ENCODE measurements at places on chromosomes 16 and 17.

DNA sequence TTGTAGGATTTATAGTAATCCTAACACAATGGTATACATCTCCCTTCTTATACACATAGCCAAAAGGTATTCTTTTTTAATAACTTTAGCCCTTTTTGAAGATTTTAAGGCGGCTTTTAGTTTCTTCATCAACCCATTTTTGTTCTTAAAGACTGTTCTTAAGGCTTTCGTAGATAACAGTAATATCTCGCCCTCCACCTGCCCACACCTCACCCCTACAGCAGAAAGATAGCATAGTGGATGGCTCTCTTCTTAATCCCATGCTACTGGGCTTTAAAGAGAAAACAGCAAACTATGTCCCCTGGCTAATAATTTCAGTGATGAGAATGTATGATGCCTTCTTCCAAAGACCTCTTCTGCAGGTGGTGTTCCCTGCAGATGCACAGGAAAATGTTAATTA, 8.6 kb downstream of the IGSF6 start:
- DNase-seq = no peak

DNA sequence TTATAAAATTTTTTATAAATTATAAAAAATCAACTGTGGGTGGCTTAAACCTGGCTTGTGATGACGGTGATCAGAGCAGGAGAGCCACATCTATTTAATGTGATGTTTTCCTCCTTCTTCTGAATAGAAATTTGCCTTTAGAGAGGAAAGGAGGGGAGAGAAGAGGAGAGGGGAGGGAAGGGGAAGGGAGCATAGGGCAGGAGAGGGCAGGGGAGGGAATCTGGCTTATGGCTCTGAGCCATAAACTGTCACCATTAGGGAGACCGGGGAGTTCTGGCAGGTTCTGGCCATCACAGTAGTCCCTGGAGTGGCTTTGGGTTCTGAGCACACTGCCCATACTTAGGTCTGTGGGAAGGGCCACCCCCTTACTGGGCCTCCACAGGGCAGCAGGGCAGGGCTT, 167.8 kb downstream of the ENGASE start:
- no peak for DNase-seq

DNA sequence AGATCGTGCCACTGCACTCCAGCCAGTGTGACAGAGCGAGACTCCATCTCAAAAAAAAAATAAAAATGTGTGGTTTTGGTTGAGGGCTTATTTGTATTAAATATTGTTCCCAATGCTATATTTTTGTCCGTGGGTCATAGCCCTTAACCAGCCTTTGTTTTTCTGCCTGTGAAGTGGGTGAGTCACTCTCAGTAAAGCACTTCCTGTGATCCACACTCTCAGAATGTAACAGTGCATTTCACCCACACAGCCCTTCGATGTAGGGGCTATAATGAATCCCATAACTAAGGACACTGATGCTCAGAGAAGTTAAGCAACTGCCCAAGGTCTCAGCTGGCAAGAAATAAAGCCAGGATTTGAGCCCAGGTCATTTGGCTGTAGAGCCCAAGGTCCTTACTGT, 34.7 kb upstream of the POLR3E start:
- DNase-seq = no peak

- no peak for DNase-seq
Measured at GRCh38 chr16:54577651-54578128, 291.1 kb upstream of the IRX3 start.

GRCh38 chr17:29237476-29238132, 9.1 kb upstream of the CRYBA1 start:
- DNase-seq = no peak

GRCh38 chr17:1590029-1590746, 27.6 kb upstream of the PITPNA start:
- DNase-seq = no peak

DNA sequence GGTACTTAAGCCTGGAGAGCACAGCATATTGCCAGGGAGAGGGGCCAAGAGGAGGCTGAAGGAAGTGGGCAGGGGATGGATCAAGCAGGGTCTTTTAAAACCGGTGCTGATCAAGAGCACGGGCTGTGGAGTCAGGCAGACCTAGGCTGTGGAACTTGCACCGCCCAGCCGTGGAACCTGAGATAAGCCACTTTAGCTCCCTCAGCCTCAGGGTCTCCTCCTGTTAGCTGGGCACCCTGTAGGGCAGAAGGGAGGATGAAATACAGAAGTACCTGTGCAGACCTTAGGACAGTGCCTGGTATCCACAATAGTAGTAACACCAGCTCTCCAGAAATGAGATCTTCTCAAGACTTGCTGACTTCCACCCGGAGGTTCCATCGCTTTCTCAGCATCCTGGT, 9.3 kb downstream of the ODAD4 start:
- DNase-seq = no peak

GRCh38 chr17:72515291-72516065, 394.7 kb downstream of the SOX9 start:
- DNase-seq = no peak

DNA sequence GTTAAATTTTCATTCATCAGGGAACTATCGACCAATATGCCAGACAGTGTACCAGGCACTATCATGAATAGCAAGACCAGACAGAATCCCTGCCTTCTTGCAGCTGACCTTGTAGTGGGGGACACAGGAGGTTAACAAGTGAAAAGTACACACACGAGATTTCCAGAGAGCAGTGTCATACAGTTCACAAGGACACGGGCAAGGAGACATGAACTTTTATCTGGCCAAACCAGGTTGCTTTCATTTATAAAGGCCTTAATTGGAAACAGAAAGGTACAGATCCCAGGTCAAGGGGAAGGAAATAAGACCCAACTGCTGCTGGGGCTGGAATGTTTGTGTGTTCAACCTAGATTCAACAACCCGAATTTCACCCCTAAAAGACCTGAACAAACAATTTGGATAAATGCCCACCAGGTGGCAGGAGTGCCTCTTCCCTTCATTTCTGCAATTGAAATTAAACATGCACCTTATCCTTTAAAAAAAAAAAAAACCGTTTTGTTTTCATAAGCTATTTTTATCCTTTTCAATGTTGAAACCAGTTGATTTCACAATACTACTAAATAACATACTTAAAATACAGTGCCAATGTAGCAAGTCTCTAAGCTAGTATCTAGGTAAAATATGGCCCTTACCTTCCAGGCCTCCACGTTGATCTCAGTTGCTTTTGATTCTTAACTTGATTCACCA, 65.9 kb downstream of the EMP2 start:
- DNase-seq = no peak

GRCh38 chr17:79231766-79232287, 157.2 kb downstream of the ENGASE start:
- DNase-seq = no peak

DNA sequence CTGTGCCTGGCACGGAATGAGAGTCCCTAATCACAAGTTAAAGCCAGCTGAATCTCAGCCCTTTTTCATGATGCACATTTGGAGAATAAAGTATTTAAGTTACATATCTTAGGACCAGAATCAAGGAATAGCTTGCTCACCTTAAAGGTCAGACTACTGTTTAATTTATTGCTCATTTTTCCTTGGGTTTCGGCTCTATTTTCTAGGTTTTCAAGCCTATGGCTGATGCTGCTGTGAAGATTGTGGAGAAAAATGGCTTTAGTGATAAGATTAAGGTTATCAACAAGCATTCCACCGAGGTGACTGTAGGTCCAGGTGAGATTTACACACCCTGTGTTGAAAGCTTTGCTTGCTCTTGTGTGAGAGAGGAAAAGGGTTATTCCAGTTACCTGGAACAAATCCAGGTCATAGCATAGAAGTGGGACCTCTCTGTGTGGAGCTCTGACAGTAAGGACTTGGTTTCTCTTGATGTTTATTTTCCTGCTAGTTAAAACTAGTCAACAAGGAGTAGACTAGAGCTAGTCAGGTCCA, 18.1 kb downstream of the PRMT7 start:
- DNase-seq = no peak

- no peak for DNase-seq
Measured at GRCh38 chr16:16021988-16022682, 72.7 kb downstream of the ABCC1 start.

DNA sequence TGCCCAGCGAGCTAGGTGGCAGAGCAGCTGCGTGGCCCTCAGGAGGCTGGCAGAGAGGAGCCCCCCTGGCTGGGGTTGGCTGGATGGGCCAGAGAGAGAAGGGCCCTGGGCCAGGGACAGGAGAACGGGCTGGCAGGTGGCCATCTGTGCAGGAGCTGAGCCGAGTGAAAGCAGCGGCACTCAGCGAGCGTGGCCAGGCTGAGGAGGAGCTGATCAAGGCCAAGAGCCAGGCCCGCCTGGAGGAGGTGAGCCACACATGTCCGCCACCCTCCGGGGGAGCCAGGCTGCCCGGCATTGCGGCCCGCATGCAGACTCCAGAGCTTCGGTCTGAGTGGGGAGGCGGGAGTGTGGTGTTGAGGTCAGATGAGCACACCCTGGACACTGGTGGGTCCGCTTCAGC, 2.1 kb upstream of the RAC3 start:
- no peak for DNase-seq

DNA sequence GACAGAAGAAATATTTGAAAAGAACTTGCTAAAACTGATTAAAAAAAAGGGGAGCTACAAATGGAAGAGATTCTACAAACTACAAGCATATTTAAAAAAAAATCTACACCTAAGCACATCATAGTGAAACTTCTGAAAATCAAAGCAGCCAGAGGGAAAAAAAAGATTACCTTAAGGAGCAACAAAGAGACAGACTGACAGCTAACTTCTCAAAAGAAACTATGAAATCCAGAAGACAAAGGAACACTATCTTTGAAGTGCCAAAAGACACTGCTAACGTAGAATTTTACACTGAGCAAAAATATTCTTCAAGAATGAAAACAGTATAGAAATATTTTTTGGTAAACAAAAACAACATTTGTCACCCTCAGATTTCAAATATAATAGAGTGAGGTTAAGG, 151.2 kb downstream of the MYO1D start:
- no peak for DNase-seq

DNA sequence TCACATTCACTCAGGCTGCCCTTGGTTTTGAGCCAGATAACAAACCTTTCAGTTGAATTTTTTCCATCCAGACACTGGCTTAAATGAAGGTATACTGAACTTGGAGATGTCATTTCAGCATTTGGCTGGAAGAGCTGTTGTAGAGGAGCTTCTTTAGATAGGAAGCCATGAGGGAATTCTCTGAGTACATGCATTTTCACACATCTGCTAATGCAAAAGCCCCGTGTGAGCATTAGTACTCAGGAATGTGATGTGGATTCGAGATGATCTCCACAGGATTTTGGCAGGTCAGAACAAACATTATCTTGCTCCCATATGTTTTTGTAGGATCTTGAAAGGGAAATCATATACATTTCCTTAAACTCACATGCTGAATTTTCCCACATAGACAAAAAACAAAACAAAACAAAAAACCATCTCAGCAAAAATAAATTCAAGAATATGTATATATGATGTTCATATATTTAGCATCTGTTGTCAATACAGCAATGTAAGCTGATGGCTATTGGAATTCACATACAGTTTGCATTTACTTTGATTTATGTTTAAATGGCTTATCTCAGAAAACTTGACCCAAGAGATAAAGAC, 277.2 kb upstream of the TBX2 start:
- no peak for DNase-seq

DNA sequence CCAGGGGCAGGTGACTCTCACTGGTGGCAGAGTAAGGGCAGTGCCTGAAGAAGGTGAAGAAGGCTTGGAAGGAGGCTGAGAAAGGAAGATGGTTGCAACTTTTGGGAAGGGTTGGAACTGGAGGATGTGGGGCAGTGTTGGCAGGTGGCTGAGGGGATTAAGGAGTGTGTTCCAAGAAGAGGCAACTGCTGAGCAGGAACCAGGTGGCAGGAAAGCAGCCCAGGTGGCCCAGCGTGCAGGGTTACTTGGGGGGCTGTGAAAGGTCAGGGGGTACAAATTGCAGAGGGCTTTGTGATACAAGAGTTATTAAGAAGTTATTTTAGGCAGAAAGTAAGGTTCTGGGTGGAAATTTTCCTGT, 28.6 kb downstream of the WSCD1 start:
- DNase-seq = no peak

DNA sequence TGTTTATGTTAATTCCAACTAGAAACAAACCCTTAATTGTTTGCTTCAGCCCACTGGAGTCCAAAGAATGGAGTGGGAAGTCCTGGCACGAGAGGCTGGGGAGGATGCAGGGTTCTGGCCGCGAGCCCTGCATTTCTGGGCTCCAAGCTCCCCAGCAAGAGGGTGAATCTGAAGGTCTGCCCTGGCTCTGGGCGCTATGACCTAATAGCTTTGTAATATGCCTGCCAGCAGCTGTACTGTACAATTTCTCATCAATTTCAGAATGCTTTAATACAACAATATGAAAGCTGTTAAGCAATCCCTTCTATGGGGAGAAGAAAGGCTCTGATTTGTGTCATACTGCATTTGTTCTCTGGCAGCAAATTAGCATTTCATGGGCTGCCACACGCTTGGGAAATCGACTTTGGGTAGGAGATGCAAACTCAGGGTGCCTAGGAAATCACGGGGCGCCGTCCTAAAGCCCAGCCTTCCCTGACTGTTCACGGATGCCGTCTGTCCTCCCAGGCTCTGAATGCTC, 43.8 kb downstream of the NDEL1 start:
- DNase-seq = no peak

GRCh38 chr16:68257906-68258800, 6.2 kb upstream of the SLC7A6 start:
- no peak for DNase-seq

GRCh38 chr17:82693168-82693867, 5.2 kb downstream of the RAB40B start:
- no peak for DNase-seq

DNA sequence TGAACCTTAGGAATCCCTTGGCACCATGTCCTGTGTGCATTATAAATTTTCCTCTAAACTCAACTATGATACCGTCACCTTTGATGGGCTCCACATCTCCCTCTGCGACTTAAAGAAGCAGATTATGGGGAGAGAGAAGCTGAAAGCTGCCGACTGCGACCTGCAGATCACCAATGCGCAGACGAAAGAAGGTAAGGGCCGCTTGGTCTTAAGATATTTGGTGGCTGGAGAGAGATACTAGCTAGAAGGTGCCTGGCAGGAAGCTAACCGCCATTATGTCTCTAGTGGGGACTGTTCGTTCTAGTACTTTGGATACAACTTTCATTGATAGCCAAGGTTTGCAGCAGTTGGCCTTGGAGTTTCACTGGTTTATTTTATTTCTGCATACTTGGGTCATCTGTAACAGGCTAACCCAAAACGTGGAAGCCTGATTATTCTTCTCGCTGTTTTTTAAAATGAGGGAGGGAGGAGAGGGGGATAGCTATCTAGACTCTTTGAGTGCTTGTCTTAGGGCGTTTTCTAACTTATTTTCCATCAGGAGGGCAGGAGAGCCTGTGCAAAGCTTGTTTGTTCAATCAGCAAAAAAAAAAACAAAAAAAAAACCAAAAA, 1.3 kb downstream of the RBBP6 start:
- DNase-seq = no peak

GRCh38 chr16:51523400-51523799, 372.3 kb upstream of the SALL1 start:
- DNase-seq = no peak

Measured in NCI-H187 treated with DMSO at 0.1 percent for 48 hours (cell line).